ENCODE measurements at places on chromosomes 2 and 18.

DNA sequence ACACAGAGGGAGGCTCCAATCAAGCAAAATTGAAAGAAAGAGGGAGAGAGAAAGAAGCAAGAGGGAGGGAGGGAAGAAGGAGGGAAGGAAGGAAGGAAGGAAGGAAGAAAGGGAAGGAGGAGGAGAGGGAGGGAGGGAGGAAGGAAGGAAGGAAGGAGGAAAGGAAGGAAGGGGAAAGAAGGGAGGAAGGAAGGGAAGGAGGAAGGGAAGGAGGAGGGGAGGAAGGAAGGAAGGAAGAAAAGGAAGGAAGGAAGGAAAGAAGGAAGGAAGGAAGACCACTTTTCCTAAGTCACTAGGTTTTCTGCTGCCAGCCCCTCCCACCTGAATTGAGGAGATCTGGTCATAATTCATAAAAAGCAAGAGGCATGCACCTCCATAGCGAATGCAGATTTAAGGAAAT lies 287.0 kb downstream of the SP3 start:
- DNase-seq = no peak

DNA sequence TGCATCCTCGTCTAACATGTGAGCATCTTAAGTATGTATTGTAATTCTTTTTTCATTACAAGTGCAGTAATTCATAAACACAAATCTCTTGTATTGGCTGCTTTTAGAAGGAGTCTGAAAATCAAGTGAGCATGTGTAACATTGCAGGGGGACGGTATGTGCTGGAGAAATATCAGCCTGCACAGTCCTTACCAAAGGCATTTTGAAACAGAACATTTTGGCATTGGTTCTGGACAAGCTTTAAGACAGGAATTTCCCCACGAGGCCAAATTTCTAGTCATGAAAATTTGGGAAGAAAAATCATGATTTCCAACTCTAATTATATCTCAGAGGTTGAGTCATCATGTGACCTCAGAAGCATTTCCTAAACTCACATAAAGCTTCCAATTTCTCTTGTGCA lies 24.7 kb upstream of the NRP2 start:
- DNase-seq = no peak

DNA sequence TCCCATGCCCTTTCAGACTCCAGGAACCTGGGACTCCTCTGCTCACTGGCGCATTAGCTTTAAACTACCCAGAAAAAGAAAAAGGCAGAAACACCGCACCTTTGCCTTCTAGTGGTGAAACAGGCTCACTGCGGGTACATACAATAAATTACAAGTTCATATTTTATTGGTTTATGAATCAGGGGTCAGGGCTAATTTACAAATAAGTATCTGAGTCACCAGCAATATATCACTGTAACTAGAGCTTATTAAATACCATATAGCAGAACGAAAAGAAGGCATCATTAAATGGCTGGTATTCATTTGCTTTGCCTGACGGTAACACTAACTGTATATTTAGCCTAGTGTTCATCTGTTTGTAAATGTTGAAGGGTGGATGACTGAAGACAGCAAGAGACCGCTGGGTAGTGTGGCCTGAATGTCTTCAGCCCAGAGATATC lies 26.9 kb upstream of the DTNB start:
- no peak for DNase-seq

GRCh38 chr2:100178085-100178788 lies 35.8 kb upstream of the AFF3 start:
- DNase-seq = no peak

DNA sequence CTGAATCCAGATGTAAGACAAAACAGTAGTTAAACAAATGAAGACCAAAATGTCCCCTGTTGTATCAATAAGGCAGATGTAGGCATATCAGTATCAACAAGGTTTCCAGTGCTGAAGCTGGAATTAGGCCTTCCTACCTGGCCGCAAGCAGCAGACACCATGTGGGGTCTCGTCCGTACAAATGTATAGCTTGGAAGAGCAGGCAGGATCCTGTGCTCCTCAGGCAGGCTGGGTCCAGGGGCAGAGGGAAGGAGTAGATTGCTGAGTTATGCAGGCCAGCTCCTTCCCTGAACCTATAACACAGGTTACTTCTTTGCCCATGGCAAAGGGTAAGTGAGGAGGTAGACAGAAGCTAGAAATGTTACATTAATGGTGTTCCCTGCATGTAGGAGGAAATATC lies 23.5 kb downstream of the NTSR2 start:
- DNase-seq = no peak

GRCh38 chr2:30686669-30687068 lies 120.6 kb downstream of the CAPN13 start:
- DNase-seq = no peak

DNA sequence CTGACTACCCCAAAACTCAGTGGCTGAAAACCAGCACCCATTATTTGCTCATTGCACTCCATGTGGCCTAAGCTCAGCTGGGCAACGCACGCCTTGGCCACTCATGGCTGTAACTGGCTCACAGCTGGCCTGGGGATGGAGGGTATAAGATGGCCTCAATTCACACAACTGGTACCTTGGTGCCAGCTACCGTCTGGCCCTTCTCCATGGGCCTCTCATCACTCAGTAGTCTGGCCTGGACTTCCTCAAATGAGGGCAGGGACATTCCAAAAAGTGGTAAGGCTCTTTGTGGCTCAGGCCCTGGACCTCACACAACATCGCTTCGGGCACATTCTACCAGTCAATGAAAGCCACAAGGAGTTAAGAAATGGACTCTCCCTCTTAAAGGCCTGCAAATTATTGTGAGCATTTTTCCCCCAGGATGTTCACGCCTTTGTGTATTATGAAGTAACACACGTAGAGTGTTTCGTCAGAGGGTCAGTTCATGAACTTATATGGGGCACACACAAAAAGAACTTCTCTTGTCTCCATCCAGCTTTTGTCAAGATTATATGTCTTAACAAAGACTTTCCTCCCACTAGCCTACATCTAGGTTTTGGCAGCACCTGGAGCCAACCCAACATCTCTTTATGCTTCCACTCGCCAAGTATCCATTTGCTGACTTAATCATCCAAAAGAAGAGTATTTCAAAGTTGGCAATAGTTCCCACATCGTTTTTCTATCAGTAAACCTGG lies 145.2 kb downstream of the CCBE1 start:
- DNase-seq = no peak

GRCh38 chr2:149552226-149552625 lies 35.3 kb downstream of the MMADHC start:
- DNase-seq = no peak

GRCh38 chr2:207167099-207167923 lies 1.6 kb upstream of the KLF7 start:
- no peak for DNase-seq

All from HFF-Myc (cell line).